ENCODE measurements at places on chromosomes 1 and 21.

- no peak for DNase-seq
These were observed 7.9 kb upstream of the ADORA3 start for GRCh38 chr1:111511370-111511769.

DNA sequence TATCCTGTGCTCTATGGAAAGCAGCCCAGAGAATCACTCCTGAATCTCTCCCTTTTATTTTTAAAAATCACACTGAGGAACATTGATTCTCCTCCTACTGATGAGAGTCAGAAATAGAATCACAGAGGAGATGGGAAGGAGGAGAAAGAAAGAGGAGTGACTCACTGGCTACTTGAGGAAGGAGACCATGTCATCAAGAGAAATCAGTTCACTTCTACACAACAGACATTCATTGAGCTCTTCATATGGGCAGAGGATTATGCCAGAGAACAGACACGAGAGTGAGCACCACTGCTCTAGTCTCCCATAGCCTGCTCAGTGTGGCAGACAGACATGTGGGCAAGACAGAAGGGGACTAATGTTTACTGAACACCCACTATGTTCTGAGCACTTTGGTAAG, 44.2 kb downstream of the RAB3B start:
- DNase-seq = peak; percentile 44

DNA sequence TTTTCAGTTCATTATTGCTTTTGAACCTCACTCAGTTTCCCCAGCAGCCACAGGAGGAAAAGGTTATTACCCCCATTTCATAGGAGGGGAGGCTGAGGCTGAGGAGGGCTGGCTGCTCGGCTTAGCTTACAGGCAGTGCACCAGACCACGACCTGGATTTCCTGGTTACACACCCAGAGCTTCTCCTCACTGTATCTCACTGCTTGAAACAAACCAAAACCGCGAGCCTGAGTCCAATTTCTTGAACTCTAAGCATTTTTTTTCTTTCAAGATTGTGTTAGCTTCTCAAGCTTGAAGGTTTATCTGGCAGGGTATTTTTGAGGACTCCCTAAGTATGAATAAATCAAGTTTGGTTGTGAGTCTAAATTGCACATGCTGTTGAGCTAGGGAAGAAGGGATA, 188.9 kb upstream of the EDN2 start:
- DNase-seq = peak; percentile 61

- DNase-seq = no peak
These were observed 29.6 kb downstream of the PTPRF start for GRCh38 chr1:43560286-43560685.

- DNase-seq = peak; percentile 24
These were observed 6.1 kb downstream of the AK2 start for GRCh38 chr1:33030575-33030974.

DNA sequence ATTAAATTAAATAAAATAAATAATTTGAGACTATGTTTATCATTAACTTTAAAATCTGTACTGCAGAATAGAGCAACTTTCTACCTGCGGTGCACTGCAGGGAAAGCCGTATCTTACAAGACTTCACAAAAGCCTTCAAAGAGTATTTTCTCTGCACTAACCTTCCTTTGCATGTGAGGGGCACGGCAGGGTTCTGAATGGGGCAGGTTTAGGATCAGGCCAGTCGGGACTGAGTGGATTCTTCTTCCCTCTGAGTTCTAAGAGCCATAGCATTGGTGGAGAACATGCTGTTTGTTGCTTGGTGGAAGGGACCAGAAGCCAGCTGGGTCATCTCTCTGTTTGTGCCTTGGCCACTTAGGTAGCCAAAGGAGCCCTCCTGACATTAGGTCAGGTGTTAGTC, 55.2 kb upstream of the LGALS8 start:
- DNase-seq = no peak

- DNase-seq = no peak
These were observed 183.9 kb upstream of the VAMP3 start for GRCh38 chr1:7587108-7587772.

Data from astrocyte of the spinal cord (primary cell).